ENCODE measurements at places on chromosomes 7 and 10. TPM values are rescaled to one million over a fixed set of nuclear protein-coding genes. Genes with fewer than 3 reads are reported as not detected.
A peak's percentile ranks its signal among the peaks of the same experiment; 100 is the strongest.

GRCh38 chr7:107847168-107847835, 43.7 kb upstream of the DLD start:
- DNase-seq: no peak

Gene IMMP2L
- 12.8 TPM for total RNA-seq

GRCh38 chr10:131703941-131704340, 196.9 kb upstream of the PPP2R2D start:
- DNase-seq: no peak

Gene NPTX2
- 121 TPM for total RNA-seq

- DNase-seq: peak; percentile 68
These were observed 19.9 kb upstream of the MAP3K8 start for GRCh38 chr10:30413996-30414576.

DNA sequence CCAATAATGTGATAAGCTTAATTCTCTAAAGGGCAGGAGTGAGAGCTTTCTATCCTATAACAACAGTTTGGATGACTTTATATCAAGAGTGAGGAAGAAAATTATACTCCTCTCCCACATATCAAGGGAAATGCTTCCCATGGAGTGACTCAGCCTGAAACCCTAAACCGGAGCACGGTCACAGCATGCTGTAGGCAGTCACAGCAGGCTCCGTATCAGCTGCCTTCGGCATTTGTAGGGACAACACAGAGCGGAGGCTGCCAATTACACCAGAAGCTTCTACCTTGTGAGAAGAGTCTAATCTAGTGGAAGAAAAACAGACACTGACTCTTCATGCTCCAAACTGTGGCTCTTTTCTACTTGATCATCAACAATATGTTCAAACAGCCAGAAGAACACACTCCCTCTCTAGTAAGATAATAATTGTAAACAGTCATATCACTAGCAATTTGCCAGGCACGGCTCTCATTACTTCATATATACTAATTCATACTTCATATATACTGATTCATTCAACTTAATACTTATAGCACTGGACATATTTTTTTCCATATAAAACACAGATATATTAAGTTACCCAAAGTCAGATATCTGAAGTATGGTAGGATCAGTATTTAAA, 65.9 kb downstream of the DGKB start:
- DNase-seq: peak; percentile 91

Gene PON1
- total RNA-seq: not detected

DNA sequence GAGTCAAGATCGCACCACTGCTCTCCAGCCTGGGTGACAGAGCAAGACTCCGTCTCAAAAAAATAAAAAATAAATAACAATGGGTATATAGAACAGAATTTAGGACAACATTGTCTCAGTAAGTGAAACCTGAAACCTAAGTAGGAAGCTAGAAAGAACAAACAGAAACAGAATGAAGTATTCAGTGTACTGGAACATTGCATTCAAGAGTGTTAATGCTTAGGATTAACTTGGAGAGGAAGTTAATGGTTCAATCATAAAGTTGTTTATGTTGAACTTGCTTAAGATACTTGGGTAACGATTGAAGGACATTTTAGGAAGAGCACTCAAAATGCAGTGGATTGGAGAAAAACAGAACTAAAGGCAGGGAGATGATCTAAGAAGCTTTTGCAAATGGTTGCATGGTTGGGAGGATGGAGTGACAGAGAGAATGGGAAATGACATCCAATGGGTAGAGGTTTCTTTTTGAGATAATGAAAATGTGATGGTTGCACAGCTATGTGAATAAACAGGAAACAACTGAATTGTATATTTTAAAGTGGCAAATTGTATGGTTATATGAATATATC, 233.7 kb downstream of the ADK start:
- DNase-seq: no peak

Gene ICA1
- not detected for total RNA-seq

Gene FZD8
- total RNA-seq: 5.2 TPM

Gene BICC1
- total RNA-seq: 10.3 TPM

GRCh38 chr10:30977385-30977784, 54.3 kb downstream of the ZNF438 start:
- no peak for DNase-seq

DNA sequence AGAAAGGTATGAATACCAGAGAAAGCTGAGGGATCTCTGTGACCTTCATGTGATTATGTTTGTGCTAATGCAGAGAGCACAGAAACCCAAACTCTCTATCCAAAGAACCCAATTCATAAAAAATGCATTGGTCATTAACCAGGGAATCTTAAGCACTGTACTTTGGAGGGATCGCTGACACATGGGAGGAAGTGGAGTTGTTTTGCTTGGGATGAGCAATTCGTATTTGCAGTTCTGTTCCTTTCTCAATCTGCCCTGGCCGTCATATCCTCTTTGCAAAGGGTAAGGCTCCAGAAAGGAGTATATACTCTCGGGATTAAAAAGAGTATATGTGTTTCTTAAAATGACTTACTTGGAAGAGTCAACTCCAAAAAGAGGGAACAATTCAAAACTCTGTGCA, 221.3 kb downstream of the POU6F2 start:
- DNase-seq: no peak

GRCh38 chr7:140656548-140657515, 15.9 kb upstream of the ADCK2 start:
- peak; percentile 70 for DNase-seq

GRCh38 chr10:14385596-14386593, 55.2 kb upstream of the FRMD4A start:
- DNase-seq: peak; percentile 80

DNA sequence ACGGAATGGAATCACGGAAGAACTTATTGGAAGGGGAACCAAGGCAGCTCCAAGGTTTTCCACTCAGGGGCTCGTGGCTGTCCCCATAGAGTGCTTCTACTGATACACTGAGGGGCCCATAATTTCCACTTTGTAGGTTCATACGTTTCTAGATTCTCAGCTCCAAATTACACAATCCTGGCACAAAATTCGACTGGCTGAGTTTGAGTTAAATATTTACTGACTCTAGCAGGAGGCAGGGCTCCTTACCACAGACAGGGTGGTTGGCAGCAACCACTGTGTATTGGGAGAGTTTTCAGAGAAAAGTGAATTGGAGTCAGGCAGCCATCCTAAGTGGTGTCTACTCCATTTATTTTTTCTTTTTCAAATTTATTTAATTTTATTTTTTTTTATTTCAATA, 55.4 kb upstream of the SEC61G start:
- DNase-seq: peak; percentile 9

GRCh38 chr7:128910569-128910945, at the start of gene KCP:
KCP (minus strand) TSS chr7:128910709; CDS start chr7:128910676, 33 bp downstream.
- DNase-seq: no peak

- DNase-seq: no peak
These were observed 108.9 kb upstream of the SP8 start for GRCh38 chr7:20895563-20895962.

GRCh38 chr7:19305698-19306097, 160.5 kb upstream of the FERD3L start:
- no peak for DNase-seq

DNA sequence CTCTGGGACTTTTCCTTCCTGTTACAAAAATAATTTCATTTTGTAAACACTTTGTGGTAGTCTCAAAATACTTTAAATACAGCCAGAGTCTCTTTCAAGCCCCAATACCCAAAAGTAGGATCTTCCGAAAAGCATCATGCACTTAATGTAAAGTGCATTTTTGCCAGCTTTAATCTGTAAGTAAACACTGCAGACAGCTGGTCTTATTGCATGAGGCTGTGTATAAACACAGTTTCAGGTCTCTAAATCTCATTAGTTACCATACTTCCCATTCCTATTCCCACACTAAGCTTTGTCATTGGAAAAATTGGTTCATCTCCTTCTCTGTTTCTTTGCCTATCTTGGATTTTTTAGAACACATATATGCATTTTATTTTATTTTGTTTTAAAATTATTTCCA, 87.6 kb upstream of the GNAI1 start:
- no peak for DNase-seq

Gene TRDMT1
- total RNA-seq: 5.4 TPM

Gene FAM25A
- not detected for total RNA-seq

DNA sequence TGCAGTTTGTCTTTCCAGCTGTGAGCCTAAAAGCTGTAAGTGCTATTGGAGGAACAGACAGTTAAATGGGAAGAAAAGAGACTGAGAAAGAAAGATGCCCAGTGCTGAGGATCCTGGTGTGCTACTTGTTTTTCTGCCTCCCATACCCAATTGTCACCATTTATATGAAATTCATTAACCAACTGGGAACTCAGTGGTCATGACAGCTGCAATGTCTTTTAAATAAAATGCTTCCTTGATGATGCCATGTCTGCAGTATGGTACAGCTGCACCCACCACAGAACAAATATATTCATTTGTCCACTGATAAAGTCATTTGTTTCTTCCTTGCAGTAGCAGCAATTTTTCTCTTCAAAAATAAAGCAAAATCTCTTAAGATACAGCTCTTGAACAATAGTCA, 15.6 kb upstream of the RTKN2 start:
- peak; percentile 80 for DNase-seq

DNA sequence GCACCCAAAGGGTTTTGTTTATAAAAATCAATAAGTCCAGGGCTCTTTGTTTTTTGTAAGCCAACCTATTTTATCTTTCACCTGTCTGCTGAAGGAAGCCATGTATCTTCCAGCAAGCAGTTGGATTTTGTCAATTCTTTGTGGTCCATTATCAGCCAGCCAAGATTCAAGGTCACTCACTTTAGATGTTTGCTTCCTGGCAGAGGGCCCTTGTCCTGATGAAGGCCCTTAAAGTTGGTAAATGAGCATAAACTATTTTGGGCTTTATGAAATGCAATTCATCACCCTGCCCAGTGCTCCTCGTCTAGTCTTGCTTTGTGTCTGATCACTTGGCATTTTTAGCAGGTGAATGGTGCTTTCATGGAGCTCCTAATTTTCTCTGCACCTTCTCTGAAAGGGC, 1004.2 kb downstream of the GRID1 start:
- no peak for DNase-seq

Data from myocyte (in vitro differentiated cells).